Activated CD8-positive, alpha-beta memory T cell treated with anti-CD3 and anti-CD28 coated beads for 24 hours (primary cell): ENCODE measurements at places on chromosomes 1 and 21.

DNA sequence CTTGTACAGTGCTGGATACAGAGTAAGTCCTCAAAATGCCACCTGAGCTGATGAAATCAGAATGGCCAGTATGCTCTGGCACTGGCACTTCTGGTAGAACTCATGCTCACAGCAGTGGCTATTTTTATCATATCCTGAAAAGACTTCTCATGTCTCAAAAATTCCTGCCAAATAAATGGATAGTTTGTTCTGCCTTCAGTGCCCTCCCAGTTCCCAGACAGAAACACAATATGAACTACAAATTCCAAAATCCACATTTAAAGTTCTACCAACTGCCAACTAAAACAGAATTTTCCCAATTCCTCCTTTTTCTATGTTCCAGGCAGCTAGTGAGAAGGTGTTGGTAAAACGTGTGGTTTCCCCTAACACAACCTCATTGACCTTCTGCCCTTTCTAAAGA is 51.4 kb upstream of the RGS1 start:
- no peak for DNase-seq

GRCh38 chr1:31639543-31639942 is 5.1 kb downstream of the PEF1 start:
- no peak for DNase-seq

DNA sequence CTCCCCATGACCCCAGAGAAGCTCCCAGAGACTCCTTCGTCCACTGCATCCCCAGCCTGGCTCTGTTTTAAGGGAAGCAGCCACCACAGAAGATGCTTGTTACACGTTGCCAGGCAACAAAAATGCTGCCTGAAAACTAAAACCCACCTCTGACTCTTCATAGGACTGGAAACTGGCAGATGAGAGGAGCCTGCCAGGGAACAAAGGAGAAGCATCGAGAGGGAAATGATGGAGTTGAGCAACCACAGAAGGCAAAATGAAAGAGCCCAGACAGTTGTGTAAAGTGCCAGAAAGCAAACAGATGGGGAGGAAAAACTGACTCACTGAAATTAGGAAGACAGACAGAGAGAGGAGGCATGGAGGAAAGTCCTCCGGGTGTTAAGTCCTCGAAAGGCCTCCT is 118.4 kb downstream of the KCNN3 start:
- peak; percentile 62 for DNase-seq

GRCh38 chr21:29557200-29557599 is 258.5 kb downstream of the BACH1 start:
- DNase-seq: no peak

DNA sequence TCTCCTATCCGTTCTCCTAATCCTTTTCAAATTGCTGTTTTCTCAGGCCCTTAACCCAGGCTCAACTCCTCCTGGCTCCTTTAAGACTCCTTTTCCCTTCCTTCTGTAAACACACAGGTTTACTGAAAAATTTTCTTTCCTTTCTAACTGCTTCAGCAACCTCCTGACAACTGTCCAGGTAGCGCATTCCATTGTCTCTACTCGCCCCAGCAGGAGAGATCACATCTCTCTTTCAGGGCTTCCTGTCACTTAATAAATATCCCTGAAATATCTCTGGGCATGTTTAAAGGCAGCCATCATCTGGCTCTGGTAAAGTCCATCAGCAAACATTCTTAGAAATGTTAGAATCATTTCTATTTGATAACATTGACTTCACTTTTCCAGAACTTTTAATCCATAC is 211.2 kb upstream of the PTBP2 start:
- DNase-seq: no peak

GRCh38 chr1:165069829-165070228 is 286.7 kb downstream of the LMX1A start:
- DNase-seq: no peak

DNA sequence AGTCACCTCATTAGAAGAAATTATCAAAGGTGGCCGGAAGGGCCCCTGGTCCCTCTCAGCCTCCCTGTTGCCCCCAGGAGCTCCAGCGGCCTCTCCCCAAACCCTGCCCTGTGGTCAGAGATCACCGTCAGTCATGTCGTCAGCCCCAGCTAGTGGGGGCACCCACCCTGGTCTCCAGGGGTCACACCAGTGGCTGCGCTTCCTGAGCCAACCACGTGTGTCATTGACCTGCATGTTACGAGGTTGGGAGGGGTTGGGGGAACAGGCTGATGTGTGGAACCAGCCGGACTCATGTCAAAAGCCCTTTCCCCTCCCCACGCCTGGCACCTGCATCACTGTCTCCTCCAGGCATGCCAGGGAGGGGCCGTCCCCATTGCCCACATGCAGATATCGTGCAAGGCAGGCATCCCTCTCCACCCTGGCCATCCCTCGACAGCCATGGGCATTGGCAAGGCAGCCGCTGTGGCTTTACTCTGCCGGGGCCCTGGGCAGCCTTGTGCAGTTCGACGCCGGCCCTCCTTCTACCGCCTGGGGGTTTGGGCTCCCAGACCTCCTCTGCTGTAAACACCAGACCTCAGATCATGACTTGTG is 128.7 kb downstream of the CRYAA start:
- no peak for DNase-seq

DNA sequence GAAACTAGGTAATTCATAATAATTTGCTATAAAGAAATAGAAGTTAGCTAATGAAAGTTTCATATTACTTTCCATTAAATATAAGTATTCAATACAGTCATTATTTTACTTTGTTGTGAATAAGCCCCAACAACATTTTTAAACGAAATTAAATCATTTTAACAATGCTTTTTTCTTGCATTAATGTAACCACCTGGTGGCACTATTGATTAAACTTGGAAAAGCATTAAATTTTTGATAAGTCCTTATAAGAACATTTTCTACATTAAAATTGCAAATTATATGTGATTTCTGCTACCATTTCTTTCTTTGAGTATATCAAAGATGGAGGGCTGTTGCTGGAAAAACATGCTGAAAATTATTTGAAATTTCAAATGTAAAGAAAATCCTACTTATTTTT is 918.8 kb upstream of the TMPRSS15 start:
- DNase-seq: no peak

DNA sequence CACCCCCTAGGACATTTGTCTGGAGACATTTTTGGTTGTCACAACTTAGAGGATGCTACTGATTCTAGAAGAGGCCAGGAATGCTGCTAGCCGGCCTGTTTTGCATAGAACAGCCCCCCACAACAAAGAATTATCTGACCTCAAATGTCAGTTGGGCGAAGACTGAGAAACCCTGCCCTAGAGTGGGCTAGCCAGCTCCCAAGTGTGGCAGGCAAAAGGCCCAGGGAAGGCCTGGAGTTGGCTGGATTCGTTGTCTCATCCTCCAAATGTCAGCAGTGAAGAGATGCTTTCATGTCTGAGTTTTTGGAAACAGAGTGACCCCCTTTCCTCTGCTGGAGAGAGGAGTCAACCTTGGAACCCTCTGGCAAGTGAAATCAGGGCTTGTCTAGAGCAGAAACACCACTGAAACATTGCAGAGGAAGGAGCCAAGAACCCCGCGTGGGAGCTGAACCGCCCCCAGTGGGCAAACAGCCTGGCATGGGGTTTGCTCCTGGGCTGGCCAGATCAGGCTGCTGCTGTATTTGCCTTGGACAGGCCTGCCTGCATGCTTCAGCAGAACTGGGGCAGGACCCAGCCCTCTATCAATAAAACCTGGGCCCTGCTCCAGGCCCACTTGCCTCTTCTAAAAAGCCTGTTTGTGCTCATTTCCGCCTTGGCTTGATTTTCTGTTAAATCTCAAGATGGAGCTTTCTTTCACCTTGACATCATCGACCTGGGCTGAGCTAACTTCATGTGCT is 32.9 kb downstream of the RASSF5 start:
- no peak for DNase-seq

- no peak for DNase-seq
Observed at GRCh38 chr21:18831942-18832676, 428.5 kb upstream of the TMPRSS15 start.

- DNase-seq: no peak
Observed at GRCh38 chr1:115133440-115133839, 44.1 kb upstream of the TSPAN2 start.

- no peak for DNase-seq
Observed at GRCh38 chr1:231611111-231611510, 15.5 kb upstream of the DISC1 start.

DNA sequence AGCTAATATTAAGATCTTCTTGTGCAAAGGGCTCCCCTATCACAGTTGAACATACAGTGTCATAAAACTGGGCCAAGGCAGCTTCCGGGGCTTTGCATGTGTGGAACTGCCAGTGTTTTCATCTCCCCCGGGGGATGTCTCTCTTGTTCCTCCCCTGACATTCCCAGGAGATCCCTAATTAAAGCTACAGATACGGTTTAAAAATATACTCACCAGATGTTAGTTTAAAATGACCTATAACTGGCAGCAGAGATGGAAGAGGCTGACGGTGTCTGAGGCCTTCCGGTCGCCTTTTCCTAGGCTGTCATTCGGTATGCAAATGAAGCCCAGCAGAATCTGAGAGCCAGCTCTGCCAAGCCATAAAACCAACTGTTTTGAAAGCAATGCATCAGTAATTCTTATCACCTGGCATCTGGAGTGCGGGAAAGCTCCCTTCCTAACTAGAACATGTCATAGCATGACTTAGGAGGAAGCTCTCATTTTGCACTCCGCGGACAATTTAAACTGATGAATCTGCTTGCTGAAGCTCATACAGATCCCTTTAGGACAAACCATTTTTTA is 436.5 kb upstream of the VAMP3 start:
- DNase-seq: no peak

GRCh38 chr1:25954282-25954938 is 43.5 kb downstream of the PAFAH2 start:
- DNase-seq: no peak

- DNase-seq: no peak
Observed at GRCh38 chr1:42743317-42744147, 3.5 kb upstream of the CLDN19 start.

- no peak for DNase-seq
Observed at GRCh38 chr1:228445490-228445842, 28.8 kb upstream of the TRIM17 start.
